Astrocyte of the spinal cord (primary cell): ENCODE measurements at places on chromosomes 11 and 22.

- no peak for DNase-seq
These were observed 76.0 kb downstream of the FDX1 start for GRCh38 chr11:110505528-110506284.

DNA sequence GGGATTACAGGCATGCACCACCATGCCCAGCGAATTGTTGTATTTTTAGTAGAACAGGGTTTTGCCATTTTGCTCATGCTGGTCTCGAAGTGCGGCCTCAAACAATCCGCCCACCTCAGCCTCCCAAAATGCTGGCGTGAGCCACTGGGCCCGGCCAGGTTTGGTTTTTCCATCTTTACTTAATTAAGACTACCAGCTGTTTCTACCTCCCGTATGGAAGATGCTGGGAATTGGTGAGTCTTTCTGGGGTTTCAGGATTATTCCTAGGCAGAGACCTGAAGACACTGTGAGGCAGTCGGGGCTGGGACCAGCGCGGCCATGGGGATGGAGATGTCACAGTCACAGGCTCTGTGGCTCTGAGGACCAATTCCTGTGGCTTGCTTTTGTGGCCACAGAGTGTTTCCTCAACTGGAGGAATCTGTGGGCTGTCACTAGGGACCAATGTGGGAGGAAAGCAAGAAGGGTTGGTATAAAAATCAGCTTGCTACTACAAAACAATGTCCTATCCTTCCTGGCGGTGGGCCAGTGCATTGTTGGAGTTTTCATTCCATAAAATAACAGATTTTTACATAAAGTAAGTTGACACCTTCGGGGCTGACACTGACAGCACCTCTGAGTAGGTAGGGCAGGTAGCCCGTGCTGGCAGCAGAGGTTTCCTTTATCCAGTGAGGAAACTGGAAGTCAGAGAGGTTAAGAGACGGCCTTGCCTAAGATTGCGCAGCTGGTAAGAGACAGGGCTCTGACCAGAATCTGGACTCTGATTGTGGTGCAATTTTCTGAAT, 8.4 kb upstream of the FTH1 start:
- no peak for DNase-seq

- no peak for DNase-seq
These were observed 92.3 kb upstream of the PAX6 start for GRCh38 chr11:31903225-31904074.

DNA sequence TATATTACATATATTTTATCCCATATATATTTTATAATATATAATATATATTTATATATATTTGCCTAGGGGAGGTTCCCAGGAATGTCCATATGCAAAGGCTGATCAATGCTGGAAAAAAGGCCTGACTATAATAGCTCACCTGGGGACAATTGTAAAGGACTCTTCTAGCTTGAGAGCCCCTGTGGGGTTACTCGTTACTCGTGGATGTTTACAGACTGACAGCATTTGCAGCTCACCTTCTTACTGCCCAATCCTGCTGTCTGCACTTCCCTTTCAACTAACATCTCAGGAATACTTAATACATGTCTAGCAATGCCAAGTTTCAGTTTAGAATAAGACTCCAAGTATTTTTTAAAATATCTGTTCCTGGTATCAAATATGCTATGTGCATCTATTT, 1365.4 kb upstream of the RAG2 start:
- DNase-seq: no peak

GRCh38 chr22:24816806-24817205, 10.8 kb downstream of the SGSM1 start:
- DNase-seq: no peak

DNA sequence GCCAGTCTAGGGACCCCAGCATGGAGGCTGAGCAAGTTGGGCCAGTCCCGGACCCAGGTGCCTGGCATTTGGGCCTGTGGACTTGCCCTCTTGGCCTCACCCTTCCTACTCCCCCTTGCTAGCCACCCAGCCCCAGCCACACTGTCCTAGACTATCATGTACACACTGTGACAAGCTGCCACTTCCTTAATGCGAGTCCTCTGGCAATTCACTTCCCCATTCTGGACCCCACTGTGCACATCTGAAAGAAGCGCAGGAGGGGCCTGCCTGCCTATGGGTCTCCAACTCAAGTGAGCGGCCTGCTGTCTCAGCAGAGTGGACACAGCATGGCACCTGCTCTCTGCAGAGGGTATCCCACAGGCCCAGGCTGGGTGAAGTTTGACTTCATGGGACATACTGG, 68.5 kb upstream of the LMO1 start:
- DNase-seq: no peak

- DNase-seq: peak; percentile 58
These were observed 8.0 kb upstream of the HTATIP2 start for GRCh38 chr11:20355221-20356219.

DNA sequence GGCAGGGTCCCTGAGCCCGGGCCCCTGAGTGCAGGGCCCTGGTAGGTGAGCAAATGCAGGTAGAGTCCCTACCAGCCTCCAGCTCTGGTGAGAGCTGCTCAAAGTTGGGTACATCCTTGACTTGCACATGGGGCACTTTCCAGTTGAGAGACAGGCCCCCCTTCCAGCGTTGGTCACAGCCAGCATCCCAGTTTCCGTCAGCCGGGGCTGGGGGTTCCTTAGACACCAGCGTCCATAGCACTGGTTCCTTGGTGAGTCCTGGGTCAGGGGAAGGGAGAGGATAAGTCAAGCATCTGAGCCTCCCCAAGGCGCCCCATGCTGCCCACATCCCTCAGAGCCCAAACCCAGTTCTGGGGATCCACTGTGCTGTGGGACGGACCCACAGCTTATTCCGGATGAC, 5.6 kb downstream of the PNPLA5 start:
- no peak for DNase-seq

DNA sequence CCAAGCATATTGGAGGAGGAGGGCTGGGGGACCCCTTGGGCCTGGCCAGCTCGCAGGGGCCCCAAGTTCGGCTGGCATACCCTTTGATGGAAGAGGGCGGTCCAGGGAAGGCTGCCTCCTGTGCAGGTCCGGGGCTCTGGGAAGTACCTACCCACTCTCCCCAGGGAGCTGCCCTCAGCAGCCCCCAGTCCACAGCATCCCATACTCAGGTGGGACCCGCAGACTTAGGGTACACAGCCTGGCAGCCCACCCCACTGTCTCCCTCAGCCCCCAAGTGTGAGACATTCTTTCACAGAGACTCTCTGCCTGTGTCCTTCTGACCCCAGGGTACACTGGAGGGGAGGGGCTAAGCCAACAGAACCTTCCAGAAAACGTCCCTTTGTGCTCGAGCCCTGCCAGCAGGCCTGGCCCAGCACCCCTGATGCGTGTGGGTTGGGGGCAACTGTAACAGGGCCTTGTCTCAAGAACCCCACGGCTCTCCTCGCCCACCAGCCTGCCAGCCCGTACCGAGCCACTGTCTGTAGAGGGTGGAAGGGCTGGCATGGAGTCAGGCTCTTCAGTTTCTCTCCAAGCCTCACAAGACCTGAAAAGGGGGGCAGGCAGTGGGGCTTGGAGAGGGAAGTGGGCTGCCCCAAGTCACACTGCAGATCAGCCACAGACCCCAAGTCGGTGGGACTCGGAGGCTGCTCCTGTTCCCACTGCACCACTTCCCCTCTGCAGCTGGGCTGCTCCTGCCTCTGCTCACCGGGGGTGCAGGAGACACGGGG, 7.0 kb upstream of the TNFRSF13C start:
- no peak for DNase-seq
